HL-60 (cell line): ENCODE measurements at places on chromosomes 11 and 22.

DNA sequence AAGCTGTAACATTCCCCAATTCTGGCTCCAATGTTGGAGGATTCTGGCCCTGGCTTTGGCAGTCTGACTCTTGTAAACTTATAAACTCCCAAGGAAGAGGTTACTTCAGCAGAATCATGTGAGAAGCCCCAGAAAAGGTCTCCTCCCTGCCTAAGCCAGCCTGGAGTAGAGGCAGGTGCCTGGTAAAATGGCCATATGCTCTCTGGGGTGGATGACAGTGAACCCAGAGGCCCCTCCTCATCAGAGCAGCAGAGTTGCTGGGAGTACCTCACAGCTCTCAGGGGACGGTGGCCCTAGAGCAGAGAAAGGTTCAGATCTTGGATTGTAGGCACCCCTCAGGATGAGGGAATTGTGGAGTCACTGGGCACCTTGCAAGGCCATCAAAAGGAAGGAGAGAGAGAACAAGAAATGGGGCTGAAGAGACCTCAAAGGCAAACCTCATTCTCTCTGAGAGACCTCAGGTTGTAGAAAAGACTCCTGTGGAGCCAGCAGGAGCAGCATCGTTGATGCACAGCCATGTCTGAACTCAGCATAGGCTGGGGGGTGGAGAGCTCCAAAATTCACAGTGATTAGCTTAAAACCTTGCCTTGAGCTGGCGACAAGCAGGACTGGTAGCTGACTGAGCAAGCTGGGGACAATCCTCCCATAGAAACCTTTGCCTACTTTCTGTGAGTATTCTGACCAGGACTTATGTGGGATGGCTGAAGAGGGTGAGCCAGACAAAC lies 4.9 kb upstream of the P2RY6 start:
- DNase-seq: no peak

GRCh38 chr11:118621784-118622375 lies 14.5 kb downstream of the PHLDB1 start:
- no peak for DNase-seq

GRCh38 chr11:64539711-64540427 lies 51.2 kb upstream of the SLC22A12 start:
- DNase-seq: no peak

DNA sequence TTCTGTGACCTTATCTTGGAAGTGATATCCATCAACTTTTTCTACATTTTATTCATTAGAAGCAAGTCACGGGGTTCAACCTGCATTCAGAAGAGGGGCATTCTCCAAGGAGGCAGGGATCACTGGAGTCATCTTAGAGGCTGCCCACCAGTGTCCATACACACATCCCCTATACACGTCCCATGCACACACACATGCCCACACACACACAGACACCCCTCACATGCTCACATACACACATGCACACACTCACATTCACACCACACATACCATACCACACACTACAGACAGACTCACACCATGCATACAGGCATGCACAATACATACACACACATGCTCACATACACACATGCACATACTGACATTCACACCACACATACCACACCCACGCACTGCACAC lies 884.7 kb downstream of the TBC1D22A start:
- DNase-seq: no peak

DNA sequence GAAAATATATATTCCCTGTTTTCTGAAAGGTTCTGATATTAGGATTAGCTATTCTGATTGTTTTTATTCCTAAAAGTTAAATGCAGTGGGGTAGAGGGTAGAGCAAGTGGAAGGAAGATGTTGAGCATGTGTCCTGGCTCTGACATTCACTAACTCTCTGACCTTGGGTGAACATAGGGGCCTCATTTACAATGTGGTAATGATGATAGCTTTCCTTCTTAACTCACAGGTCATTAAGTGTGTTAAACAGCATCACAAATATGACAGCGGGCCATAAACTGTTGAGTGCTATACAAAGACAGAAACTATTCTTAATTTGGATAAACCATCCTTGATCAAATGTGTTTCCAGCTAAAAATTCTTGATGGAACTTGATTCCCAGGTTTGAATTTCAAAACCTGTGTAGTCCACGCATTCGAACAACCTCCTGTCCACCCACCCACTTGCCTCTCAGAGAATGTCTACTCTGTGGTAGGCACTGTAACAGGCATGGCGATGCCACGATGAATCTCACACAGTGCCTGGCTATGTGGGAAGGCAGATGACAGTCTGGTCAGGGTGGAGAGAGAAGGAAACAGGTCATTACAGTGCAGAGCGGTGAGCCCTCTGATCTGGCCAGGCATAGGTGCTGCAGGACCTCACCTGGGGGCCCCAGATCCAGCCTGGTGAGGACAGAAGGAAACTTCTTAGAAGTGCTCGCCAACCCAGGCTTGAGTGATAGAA lies 19.3 kb upstream of the PEX26 start:
- no peak for DNase-seq

GRCh38 chr22:49979587-49980264 lies 19.2 kb downstream of the PIM3 start:
- DNase-seq: peak; percentile 50

DNA sequence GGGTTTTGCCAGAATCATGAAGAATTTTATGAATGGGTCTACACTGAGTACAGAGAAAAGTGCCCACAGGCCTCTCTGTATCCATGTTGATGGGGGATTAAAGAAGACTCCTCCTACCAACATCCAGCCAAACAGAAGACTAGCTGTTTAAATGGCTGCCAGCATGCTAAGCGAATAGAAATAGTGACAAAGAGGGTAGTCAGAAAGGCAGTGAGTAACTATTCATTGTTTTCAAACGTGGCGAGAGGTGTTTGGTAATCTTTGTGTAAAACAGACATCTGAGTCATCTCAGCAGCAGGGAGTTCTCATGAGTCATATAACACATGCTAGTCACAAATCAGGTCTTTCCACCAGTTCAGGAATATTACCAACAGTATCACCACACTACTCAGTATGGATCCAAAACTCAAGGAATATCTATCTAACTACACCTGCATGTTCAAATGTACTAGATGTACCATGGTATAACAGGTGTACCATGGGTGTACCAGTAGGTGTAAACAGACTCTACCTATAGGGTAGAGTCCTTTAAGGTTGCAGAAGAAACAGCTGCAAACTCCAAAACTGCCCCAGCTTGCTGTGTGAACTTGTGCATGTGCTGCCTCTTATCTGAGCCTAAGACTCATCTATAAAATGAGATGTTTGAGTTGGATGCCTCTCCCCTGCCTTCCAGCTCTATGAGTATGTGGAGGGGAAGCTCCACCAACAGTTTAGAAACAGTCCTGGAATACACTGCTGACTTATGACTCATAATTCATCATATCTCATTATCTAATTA lies 82.0 kb downstream of the SLC1A2 start:
- peak; percentile 52 for DNase-seq

DNA sequence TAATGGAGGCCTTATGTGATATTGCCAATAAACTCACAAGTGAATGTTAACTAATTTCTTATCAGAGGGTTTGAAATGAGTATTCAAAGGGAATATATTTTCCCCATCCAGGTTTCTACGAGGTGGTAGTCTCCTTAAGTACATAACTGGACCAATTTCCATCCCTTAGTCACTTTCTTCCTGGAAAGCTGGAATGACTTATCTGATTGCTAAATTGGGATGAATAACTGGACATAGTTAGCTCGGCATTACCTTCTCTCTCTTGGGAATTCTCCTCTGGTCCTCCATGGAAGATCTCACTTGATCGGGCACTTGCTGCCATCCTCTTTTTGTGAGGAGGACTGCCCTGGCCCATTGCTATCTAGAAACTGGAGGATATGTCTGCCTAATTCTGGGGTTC lies 109.1 kb downstream of the TRPC6 start:
- DNase-seq: no peak

DNA sequence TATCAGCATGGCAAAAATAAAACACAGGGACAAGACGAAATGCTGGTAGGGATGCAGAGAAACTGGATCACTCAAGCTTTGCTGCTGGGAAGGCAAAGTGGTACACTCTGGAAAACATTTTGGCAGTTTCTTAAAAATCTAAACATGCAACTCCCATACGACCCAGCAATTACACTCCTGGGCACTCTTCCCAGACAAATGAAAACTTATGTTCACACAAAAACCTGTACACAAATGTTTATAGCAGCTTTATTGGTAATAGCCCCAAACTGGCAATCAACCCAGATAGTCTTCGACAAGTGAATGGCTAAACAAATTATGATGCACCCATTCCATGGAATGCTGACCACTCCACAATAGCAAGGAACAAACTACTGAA lies 35.8 kb upstream of the PRR5 start:
- no peak for DNase-seq

DNA sequence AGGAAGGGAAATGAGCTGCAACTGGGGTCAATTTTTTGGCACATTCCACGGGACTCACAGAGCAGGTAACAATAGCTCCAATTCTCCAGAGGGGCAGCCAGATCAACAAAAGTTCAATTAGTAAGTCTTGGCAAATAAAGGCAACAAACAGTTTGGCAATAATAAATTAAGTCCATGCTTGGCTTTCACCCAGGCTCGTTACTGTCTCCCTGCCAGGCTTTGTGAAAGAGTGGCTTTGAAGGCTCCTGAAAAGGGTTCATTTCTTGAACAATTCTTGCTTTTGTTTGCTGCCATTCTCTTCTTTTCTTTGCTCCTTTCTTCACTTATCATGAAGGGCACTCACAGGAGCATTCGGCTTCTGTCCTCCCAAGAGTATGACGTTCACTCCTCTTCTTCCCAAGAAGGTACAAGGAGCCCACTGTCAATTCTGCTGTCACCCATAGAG lies 123.3 kb downstream of the APIP start:
- DNase-seq: no peak

- peak; percentile 38 for DNase-seq
Measured at GRCh38 chr11:117816846-117817367, 7.6 kb downstream of the FXYD2 start.

DNA sequence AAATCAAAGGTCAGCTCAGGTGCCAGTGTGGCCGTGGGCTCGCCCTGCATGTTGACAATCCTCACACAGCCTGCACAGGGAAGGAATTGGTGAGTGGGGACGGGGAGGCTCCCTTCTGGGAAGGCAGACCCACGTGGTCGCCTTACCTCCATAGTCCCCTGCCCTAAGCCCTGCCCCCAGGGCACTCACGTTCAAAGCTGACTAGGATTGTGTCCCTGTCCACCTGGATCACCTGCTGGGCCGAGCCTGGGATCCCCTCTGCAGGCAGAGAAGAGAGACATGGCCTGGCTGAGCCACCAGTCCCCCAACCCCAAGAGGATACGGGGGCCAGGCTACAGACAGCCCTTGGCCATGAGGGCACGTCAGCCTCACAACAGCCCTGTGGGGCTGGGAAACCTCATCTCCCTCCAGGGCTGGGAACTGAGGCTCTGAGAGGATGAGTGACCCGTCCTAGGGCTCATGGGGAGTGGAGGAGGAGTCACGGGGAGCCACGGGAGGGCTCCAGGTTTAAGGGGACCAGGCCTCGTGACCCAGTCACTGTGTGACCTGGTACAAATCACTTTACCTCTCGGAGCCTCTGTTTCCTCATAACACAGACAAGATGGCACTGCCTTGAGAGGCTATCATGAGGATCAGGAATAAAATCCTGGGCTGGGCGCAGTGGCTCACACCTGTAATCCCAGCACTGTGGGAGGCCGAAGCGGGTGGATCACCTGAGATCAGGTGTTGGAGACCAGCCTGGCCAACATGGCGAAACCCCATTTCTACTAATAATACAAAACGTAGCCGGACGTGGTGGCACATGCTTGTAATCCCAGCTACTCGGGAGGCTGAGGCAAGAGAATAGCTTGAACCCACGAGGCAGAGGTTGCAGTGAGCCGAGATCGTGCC lies 12.1 kb upstream of the SF1 start:
- DNase-seq: no peak

DNA sequence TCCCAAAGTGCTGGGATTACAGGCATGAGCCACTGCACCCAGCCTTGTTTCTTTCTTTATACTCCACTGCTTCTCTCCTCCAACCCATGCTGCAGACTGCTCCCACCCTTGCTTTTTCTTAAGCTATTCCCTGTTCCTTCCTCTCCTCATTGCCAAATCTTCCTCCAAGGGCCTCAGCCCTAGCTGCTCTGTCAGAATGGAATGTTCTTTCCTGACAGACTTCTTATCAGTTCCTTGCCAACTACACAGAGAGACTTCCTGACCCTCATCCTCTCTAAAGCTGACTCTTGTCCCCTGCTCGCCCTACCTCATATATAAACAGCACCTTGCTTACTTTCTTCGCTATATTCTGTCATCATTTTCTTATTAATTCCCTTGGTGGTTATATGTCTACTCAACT lies 16.9 kb upstream of the PIK3C2A start:
- no peak for DNase-seq

- DNase-seq: no peak
Measured at GRCh38 chr22:46650078-46650810, 30.1 kb downstream of the GRAMD4 start.

- peak; percentile 24 for DNase-seq
Measured at GRCh38 chr22:24871611-24872205, 65.7 kb downstream of the SGSM1 start.

- no peak for DNase-seq
Measured at GRCh38 chr22:31092161-31092560, 11.0 kb downstream of the SMTN start.

- no peak for DNase-seq
Measured at GRCh38 chr11:85749884-85750283, 61.1 kb downstream of the SYTL2 start.

GRCh38 chr22:26134654-26135330 lies 34.5 kb upstream of the SEZ6L start:
- no peak for DNase-seq

- DNase-seq: no peak
Measured at GRCh38 chr11:14582793-14583192, 60.8 kb upstream of the PDE3B start.

DNA sequence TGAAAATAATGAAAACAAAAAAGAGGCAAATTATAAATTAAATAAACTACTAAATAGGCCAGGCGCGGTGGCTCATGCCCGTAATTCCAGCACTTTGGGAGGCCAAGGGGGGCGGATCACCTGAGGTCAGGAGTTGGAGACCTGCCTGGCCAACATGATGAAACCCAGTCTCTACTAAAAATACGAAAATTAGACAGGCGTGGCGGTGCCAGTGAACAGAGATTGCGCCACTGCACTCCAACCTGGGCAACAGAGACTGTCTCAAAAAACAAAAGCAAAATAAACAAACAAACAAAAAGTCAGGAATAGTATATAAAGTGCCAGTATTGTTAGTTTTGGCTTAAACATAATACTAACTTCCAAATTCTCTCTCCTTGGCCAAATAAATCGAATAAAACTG lies 37.6 kb upstream of the CECR2 start:
- no peak for DNase-seq

- DNase-seq: no peak
Measured at GRCh38 chr11:68327586-68328370, 15.4 kb downstream of the LRP5 start.

- no peak for DNase-seq
Measured at GRCh38 chr11:9752091-9752490, 88.2 kb downstream of the SWAP70 start.

DNA sequence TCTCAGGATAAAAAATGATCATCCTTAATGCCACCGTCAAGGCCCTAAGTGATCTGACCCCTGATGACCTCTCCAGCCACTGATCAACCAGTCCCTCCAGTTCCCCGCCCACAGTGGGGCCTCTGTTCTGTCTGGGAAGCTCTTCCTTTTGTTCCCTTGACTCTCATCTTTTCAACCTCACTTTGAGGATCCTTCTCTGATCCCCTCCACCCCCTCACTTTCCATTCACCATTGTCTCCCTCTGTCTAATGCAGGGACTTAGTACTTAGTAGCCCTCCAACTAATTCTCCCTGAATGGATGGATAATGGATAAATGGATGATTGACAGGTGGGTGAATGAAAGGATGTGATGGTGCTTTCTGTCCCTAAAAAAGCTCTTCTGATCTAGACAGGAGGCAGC lies 45.6 kb downstream of the C11orf58 start:
- no peak for DNase-seq
